Stimulated activated CD4-positive, alpha-beta T cell treated with anti-CD3 and anti-CD28 coated beads, Interleukin-12 subunit alpha, Interleukin-12 subunit beta, amount 100 ng/mL, for 24 hours (primary cell): ENCODE measurements at places on chromosomes 12 and 14.

- DNase-seq: no peak
Observed at GRCh38 chr12:6205144-6205539, 4.9 kb downstream of the CD9 start.

DNA sequence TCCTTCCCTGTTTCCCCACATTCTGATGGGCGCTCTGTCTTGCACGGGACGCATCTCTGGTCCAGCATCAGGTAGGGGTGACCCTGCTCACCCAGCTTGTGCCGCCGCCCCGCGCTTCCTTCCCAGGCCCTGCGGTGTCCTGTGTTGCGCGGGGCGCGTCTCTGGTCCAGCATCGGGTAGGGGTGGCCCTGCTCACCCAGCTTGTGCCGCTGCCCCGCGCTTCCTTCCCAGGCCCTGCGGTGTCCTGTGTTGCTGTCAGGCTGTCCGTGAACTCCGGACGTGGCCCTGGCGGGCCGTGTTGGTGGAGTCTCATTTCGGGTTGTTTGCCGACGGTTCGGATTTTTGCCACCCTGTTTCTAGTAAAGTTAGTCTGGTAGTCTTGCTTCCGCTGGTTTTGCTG is 6.8 kb downstream of the FBRSL1 start:
- DNase-seq: no peak

- DNase-seq: no peak
Observed at GRCh38 chr14:85131226-85131922, 398.6 kb upstream of the FLRT2 start.

- no peak for DNase-seq
Observed at GRCh38 chr12:105396024-105396423, 65.5 kb downstream of the C12orf75 start.

- DNase-seq: no peak
Observed at GRCh38 chr12:45762185-45763110, 32.9 kb downstream of the ARID2 start.

DNA sequence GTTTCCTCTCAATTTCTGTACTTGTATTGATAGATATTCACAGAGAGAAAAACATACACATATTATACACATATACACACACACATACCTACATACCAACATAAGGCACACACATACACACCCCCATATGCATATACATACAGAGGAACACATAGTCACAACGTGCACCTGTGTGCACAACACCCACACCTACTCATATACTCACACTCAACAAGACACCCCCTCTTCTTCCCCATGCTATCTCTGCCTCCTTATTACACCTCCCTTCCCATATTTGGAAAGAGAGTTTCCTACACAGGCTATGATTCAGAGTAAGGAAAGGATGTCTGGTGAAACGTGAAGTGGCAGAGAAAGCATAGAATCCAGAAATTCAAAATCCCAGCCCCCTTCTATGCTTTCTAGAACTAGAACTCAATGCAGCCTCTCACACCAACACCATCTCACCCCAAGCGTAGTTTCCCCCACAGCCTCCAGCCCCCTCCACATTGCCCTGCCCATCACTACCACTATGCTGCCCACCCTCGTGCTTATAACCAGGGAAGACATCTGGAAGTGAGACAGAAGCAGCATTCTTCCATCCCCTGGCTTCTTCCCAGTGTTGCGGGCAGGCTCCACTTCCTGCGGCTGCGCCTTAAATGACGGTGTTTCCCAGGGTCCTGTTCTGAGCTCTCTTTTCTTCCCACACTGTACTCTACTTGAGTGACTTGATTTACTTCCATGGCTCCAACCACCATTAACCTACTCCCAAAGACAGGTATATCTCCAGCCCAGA is 2.4 kb downstream of the RNASE8 start:
- DNase-seq: no peak

GRCh38 chr14:92549859-92550230 is 36.3 kb downstream of the RIN3 start:
- DNase-seq: no peak

DNA sequence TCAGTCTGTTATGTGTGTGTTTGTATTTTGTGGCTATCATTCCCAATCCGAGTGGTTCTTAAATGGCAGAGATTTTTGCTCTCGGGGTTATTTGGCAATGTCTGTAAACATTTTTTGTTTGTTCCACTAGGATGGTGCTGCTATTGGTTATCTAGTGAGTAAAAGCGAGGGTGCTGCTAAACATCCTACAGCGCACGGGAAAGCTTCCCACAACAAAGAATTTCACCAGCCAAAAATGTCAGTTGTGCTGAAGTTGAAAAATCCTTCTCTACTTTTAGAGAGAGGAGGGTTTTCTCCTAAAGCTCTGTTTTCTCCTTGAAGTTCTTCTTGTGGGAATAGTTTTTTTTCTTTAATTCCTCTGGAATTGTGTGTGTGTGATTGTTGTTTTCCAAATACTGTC is 2.4 kb downstream of the EXD2 start:
- no peak for DNase-seq

- no peak for DNase-seq
Observed at GRCh38 chr12:105423921-105424320, 93.4 kb downstream of the C12orf75 start.

- DNase-seq: no peak
Observed at GRCh38 chr14:105199093-105199492, 18.0 kb upstream of the NUDT14 start.

DNA sequence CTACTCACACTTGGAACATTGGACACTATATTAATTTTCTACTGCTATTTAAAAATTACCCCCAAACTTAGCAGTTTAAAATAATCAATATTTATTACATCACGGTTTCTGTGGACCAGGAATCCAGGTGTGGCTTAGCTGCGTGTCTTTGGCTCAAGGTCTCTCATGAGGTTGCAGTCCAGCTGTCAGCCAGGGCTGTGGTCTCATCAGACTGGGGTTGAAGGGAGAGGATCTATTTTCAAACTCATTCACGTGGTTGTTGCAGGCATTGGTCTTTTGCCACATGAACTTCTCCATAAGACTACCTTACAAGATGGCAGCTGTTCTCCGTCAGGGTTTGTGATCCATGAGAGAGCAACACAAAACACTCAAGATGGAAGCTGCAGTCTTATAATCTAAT is 343.0 kb downstream of the BCAT1 start:
- no peak for DNase-seq

DNA sequence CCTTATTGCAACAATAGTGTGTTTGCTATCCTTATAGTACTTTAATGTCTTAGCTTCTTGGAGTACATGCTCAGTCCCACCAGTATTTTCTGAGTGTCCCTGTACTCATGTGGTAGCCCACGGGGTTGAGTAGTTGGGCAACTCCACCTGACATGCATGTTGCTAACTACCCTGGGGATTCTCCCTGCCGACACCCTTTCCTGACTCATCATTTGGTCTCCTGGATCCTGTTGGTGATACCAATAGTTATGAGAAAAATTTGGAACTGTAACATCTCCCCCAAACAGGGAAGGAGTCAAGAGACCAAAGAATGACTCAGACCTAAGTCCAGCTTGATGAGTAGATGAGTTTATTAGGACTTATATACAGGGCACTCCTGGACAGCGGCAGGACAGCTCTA is 101.6 kb downstream of the BRMS1L start:
- DNase-seq: no peak

DNA sequence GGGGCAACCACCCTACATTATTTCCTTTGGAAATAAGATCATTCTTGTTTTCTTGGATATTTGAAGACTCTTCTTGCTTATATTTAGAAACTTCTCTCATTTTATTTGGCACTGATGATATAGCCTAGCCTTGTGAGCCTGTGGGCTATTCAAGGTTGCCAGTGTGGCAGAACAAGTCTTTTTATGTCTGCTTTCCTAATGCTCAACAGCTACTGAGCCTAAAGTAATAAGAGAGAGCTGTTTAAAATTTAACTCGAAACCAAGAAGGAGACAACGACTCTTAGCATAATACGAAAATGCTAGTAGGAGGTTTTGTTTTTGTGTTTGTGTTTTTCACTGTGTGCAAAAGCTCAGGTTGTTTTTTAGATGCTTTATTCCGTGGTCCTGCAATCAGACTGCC is 104.0 kb upstream of the CPM start:
- no peak for DNase-seq

DNA sequence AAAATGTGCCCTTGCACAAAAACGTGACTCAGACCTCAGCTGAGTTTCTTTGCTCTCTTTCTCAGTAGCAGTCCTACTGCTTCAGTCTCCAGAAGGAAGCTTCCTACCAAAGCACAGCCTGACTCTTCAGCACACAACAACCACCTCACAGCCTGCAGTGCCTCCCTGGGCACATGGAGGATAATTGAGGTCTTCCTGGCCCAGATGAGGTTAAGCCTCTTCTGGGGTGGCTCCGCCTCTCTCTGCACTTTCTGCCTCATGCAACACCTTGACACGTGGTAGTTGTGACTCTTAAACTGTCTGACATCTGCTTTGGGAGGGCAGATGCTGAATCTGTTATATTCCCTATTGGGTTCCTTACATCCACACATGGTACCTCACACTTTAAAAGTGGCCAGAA is 33.8 kb downstream of the GIT2 start:
- DNase-seq: no peak

DNA sequence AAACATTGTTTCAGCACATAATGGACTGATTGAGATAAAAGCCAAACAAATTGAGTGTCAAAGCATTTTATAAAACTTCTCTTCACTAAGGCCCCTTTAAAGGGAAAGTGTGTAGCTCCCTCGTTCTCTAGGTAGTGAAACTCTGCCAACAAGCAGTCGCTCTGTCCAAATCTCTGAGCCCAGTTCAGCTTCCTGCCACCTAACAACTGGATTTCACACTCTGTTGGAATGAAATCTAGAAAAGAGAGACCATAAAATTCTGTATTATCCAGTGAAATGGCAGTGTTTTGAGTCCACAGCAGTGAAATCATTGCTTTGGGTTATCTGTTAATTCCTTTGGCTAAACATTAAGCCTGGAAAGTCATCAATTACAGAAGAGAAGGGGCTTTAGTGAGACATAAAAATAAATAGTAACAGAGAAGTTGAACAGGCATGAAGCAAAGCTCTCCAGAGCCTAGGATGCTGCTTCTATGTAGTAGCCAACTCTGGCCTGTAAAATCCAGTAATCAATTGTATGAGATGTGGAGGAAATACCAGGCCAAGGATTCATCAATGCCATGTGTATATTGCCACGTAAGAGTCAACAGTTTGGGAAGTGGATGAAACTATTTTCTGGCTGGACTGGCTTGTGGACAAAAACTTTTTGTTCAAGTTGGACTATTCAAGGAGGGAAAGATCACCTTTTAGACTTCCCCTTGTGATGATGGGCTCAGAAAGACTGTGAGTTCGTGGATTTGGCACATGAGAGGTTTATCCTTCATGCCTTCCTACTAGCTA is 122.5 kb downstream of the WIF1 start:
- no peak for DNase-seq

DNA sequence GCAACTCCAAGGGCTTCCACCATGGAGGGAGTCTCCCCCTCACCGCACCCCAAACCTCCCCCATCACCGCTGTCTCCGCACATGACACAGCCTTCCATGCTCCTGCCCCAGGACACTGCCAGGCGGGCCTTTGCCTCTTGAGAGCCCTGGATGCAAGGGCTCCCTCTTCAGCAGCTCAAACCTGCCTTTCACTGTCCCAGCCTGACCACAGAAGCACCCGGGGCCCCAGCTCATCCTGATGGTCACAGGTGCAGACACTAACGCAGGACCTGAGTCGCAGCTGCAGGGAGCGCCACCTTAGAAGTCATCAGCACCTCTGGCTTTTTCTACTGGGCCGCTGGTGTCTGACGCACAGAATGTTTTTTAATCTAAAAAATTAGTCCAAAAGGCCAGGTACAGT is 54.0 kb downstream of the SYNE3 start:
- no peak for DNase-seq

- no peak for DNase-seq
Observed at GRCh38 chr12:66667906-66668305, 11.0 kb downstream of the GRIP1 start.

- no peak for DNase-seq
Observed at GRCh38 chr14:77752799-77753516, 8.0 kb downstream of the SNW1 start.

DNA sequence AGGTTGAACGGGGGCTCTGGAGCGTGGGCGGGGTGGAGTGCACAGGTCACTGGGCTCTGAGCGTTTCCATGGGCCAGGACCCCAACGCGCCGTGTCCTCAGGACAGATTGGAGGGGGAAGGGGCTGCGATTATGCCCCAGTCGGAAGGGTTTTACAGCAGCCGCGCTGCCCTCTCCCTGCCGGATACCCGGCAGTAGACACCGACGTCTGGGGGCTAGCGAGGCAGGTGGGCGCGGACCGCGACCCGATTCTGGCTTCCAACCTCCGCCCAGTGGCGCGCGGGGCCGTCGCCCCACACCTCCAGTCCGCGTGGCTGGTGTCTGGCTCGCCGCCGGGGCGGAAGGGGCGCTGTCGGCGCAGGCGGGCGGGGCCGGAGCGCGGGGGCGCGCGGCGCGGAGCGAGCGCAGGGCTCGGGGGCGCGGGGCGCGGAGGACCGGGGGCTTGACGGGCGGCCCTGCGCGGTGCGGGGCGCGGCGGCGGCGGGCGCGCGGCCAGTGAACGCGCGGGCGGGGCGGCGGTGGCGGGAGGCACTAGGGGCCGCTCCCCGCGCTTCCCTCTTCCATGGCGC is 2.4 kb upstream of the KIF26A start:
- no peak for DNase-seq

DNA sequence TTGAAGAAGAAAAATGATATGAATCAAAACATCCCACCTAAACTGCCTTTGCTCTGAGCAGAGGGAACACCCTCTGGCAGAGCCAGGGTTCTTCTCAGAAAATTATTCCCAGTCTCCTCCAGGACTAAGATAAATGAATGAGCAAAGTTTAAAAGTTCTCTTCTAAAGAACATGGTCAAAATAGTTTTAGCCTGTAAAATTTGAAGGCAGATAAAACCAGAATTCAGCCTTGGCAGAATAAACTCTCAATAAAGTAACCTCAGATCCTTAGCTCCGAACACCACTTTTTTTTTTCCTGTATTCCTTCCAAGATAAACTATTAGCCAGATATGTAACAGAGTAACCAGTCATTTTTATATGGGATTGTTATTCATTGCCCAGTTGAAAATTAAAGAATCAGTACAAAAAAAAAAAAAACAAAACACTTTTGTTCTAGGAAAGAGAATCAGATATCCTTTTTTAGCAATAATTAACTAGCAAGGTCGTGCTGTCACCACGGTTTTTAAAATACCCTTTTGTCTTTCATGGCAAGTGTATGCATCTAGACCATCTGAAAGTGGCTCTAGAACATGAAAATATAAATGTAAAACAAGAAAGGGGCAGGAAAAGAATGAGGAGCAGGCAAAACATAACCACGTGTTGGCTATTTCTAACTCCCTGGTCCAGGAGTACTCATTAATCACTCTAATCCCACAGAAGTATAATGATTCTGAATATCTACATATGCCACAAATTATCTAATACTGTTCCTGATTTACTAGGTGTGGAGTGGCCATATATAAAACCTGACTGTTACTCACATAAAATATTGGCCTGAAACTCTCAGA is 60.8 kb downstream of the CAPZA3 start:
- no peak for DNase-seq
